ENCODE measurements at places on chromosomes 2 and 18.

- DNase-seq, result peak; percentile 25
Observed at GRCh38 chr2:120343433-120344105, 2.4 kb upstream of the INHBB start.

DNA sequence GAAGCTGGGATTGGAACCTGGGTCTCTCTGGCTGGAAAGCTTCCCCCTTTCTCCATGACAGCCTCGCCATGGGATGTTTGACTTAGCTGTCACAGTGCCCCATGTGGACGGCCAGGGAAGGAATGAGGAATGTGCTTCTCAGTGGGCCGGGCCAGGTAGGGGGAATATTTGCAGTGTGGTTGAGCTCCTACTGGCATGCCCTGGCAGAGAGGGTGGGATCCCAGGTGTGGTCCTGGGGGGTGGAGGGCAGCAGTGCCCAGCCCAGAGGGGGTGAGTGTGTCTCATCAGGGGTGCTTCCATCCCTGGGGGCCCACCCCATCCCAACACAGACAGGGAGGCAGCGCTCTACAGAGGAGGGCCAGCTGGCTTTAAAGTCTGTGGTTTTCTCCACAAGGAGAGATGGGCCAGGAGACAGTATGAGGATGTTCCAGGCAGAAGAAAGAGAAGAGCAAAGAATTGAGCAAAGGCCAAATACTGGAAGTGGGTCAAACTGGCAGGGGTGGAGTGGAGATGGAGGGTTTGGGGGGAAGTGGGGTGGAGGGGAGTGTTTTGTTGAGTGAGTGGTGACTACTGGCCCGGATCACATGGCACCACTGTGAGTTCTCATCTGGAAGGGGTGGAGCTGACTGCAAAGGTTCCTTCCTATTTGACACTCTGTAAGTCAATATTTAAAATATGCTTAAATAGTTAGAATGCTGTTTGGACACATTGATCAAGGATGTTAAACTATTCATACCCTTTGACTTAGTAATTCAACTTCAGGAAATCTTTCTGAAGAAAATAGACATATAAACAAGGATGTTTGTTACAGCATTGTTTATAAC lies 94.0 kb downstream of the MYCN start:
- DNase-seq, result no peak

DNA sequence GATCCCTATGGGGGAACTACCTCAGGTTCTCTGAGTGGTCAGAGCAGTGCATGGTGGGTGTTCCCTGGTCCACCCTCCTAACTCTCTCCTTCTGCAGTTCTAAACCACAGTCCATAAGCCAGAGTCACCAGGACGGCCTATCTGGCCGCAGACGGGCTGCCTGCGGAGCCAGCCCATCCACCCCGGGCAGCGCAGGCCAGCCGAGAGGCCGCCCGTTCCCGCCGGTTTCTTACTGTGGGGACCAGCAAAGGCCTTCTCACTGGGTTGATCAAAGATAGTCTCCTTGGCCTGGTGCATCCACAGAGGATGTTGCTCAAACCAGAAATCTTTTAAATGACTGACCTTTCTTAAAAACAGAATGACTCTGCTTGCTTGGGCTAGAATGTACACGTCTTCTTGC lies 9.6 kb upstream of the CHST10 start:
- no peak for DNase-seq

GRCh38 chr2:109376115-109376514 lies 237.7 kb downstream of the SEPTIN10 start:
- no peak for DNase-seq

- no peak for DNase-seq
Observed at GRCh38 chr2:127508023-127508630, 18.2 kb downstream of the IWS1 start.

GRCh38 chr2:189082376-189082975 lies 97.1 kb downstream of the COL5A2 start:
- DNase-seq, result no peak
